CD8-positive, alpha-beta memory T cell (primary cell): ENCODE measurements at places on chromosomes 11 and 22. TPM values are rescaled to one million over a fixed set of nuclear protein-coding genes. Genes with fewer than 3 reads are reported as not detected.

DNA sequence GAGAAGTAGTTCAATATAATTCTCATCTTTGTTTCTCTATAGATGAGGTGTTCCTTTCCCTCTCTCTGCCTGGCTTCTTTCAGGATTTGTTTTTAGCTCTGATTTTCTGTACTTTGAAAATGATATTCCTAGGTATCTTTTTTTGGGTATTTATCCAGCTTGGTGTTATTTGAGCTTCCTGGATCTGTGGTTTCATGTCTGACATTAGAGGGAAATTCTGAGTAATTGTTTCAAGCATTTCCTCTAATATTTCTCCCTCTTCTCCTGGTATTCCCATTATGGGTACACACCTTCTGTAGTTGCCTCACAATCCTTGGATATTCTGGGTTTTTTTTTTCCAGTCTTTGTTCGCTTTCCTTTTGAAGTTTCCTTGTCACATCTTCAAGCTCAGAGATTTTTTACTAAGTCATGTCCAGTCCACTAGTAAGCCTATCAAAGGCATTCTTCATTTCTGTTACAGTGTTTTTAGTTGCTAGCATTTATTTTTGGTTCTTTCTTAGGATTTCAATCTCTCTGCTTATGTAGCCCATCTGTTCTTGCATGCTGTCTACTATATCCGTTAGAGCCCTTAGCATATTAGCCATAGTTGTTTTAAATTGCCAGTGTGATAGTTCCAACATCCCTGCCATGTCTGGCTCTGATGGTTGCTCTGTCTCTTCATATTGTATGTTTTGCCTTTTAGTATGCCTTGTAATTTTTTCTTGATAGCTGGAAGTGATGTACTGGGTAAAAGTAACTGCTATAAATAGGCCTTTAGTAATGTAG, 5.8 kb downstream of the CCDC81 start:
- no peaks in the 10 kb centered on the region for H3K36me3 ChIP-seq
- no peak overlapping the region for H3K27ac ChIP-seq
- H3K27me3 ChIP-seq: no peaks in the 10 kb centered on the region
- DNase-seq: no peak
- H3K4me1 ChIP-seq: no peaks in the 10 kb centered on the region

DNA sequence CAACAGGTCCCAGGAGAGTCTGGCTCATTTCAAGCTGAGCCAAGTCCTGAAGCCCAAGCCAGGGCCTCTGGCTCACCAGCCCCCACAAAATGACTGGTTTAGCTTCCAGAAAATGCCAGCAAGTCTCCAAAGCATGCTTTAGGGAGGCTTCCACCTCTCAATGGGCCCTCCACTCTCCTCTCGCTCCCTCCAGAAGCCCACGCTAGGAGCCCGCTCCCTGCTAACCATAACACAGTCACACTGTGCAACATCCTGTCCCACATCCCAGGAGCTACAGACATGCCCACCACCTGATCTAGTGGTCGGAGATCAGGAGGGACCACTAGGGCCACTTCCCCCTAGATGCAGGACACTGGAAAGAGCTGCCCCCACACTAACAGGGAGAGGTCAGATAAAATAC, 6.9 kb downstream of the SULT4A1 start:
- DNase-seq: no peak
- no peaks in the 10 kb centered on the region for H3K4me1 ChIP-seq
- H3K27me3 ChIP-seq: peaks cover under 1% of the 10 kb centered on the region
- no peak overlapping the region for H3K4me3 ChIP-seq

GRCh38 chr11:114228435-114229411, 67.5 kb upstream of the NNMT start:
- peaks cover 8% of the 10 kb centered on the region for H3K4me1 ChIP-seq
- H3K27ac ChIP-seq: no peak overlapping the region
- no peak for DNase-seq

DNA sequence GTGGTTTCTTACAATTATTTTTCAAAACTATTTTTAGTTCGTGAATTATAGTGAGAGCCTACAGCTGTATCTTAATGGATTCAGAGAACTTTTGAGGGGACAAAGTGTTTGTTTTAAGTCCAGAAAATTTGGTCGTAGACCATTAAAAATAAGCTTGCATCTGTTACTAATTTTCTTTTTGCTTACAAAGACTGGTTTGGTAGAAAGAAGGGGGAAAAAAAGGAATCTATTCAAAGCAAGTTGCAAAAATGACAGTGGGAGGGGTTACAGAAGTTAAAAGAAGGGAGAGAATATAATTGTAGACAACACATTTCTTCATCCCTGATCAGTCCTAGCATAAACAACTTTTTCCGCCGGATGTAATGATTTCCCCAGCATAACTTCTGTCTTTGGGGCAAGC, 72.1 kb downstream of the AMOTL1 start:
- no peak for DNase-seq
- no peak overlapping the region for H3K27ac ChIP-seq
- H3K27me3 ChIP-seq: no peaks in the 10 kb centered on the region
- no peaks in the 10 kb centered on the region for H3K4me1 ChIP-seq
- no peaks in the 10 kb centered on the region for H3K36me3 ChIP-seq

GRCh38 chr22:49847751-49848689, 5.6 kb upstream of the ZBED4 start:
- no peak for DNase-seq
- H3K4me3 ChIP-seq: no peak overlapping the region
- peaks cover 8% of the 10 kb centered on the region for H3K4me1 ChIP-seq

SAA4 gene
- not detected for total RNA-seq

DNA sequence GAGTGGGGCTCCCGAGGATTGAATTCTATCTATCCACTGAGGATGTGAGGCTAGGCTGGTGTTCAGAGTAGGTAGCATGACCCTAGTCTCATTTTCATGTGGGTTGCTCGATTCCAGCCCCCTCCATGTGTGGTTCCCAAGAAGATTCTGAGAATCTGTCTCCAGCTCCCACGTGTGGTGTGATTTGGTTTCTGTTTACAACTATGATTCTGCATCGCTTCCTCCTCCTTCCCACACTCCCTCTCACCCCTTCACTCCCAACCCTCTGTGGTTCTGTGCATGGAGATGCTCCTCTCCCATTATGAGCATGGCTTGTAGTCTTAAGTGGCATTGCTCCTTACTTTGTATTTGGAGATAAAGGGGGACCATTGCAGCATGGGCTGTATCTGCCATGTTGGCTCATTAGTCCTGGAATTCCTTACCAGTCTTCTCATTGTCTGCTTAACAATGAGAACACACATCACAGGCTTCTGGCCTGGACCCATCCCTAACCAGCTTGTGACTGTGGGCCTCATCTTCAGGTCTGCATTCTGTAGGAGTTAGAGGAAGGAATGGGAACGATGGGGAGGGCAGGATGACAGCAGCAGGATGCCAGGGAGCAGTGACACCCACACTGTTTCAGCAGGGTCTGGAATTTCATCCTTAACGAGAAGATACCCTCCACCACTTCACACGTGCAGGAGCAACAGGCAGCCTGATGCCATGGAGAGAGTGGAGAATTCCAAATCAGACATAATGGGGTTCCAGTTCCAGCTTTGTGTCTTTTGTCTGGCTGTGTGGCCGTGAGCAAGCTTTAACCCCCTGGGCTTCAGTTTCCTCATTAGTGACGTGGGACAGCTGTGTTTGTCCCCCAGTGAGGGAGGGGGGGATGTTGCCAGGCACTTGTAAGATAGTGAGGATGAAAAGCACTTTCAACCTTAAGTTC, 86.0 kb downstream of the CCDC81 start:
- no peak overlapping the region for H3K4me3 ChIP-seq
- H3K27ac ChIP-seq: no peak overlapping the region
- DNase-seq: no peak
- H3K27me3 ChIP-seq: no peaks in the 10 kb centered on the region
- H3K4me1 ChIP-seq: no peaks in the 10 kb centered on the region
- H3K36me3 ChIP-seq: no peaks in the 10 kb centered on the region

GRCh38 chr11:76086743-76087635, 119.3 kb downstream of the WNT11 start:
- H3K4me3 ChIP-seq: no peak overlapping the region
- no peak overlapping the region for H3K27ac ChIP-seq
- no peak for DNase-seq
- H3K4me1 ChIP-seq: no peaks in the 10 kb centered on the region
